Fibroblast of villous mesenchyme (primary cell): ENCODE measurements at places on chromosomes 2 and 18.

DNA sequence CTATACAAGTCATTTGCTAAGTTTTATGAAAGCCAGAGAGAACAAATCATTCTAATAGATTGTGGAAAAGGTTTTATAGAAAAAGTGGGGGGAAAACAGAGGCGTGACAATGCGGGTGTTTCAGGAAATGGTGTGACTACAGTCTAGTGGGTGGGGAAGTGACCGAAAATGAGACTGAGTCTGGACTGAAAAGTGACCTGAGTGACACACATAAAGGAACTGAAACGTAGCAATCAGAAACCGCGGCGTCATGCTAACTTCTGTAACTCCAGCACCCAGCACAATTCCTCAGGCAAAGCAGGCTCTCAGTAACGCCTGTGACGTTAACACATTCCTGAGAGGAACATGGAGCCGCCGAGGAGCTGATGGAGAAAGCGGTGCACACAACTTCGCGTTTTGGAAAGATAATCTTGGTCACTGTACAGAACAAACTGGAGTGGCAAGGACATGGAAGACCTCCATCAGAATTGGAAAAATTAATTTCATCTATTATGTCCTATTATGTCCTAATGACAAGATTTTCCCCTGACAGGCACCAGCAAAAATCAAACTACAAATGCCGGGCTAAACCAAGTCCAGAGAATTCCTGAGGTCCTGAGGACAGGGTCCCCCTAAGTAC, 1.4 kb upstream of the CD226 start:
- DNase-seq: peak; percentile 60

GRCh38 chr2:54945391-54946219, 104.6 kb downstream of the RTN4 start:
- peak; percentile 56 for DNase-seq

DNA sequence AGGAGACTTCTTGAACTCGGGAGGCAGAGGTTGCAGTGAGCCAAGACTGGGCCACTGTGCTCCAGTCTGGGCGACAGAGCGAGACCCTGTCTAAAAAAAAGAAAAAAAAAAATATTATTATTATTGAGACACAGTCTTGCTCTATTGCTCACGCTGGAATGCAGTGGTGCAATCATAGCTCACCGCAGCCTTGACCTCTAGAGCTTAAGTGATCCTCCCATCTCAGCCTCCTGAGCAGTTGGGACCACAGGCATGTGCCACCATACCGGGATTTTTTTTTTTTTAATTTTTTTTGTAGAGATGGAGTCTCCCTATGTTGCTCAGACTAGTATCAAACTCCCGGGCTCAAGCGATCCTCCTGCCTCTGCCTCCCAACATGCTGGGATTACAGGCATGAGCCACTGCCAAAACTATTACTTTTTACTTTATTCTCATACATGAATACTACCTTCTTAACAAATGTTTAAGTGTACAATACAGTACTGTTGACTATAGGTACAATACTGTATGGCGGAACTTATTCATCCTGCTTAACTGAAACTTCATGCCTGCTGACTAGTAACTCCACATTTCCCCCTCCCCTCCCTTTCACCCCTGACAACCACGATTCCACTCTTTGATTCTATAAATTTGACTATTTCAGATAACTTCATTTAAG, 15.5 kb downstream of the FBXO11 start:
- DNase-seq: peak; percentile 63

DNA sequence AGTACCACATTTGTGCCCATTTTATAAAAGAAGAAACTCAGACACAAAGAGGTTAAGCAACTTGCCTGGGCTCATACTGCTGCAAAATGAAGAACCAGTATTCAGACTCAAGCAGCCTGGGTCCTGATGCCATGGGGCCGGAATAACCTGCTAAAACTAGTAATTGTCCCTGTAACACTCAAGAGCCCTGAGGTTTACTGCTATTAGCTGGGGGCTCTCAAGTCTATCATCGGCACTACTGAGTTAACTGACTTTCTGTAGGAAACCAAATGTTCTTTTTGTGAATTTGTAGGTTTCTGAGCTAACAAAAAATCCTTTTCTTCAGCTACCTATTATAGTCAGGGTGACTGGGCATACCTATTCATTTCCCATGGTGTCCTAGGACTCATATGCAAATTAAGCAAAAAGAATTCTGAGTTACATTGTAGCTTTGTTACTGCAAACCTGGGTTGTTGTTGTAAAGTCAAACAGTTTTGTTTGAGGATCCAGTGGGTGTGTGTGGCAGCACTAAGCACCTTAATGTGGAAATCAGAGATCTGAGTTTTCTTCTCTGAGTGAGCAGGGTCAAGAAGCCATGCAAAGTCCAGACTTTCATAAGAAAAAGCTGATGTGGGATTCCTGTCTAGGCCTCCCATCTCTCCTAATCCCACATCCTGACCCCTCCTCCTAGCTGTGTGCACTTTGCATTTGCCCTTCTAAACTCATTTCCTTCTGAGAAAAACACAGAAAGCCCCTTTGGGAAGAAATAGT, 72.4 kb upstream of the TNP1 start:
- no peak for DNase-seq

DNA sequence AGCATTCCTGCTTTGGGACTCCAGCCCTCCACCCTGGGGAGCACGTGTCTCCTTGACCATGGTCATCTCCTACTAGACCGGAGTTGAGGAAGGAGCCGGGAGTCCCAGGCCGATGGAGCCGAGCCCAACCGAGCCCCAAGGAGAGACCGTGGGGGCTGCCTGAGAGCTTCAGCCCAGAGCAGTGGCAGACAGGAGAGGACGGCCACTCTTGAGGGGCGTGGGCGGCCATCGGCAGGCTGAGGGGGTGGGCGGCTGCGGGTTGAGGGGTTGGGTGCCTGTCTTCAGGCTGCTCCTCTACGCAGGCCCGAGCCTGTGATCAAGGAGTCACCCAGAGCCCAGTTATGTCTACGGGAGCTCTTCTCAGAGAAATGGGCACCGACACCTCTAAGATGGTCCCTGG, 158.7 kb downstream of the PXDN start:
- no peak for DNase-seq

DNA sequence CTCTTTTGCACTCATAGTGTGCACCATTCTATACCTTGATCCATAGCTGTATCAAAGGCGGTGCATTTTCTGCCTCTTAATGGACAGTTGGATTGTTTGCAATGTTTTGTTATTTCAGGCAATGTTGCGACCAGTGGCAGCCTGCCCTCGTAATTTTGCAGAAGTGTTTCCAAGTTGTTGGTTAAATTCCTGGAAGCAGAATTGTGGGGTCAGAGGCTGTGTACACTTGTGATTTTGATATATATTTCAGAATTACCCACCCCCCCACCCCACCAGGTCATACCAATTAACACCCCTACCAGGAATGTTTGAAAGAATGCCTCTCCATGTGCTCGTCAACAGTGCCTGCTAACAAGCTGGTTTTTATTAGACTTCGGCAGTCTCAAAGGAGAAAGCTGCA, 32.4 kb upstream of the IL1R1 start:
- no peak for DNase-seq

GRCh38 chr18:62977512-62977911, 262.2 kb downstream of the PHLPP1 start:
- DNase-seq: no peak

GRCh38 chr2:44226753-44227152, 48.5 kb upstream of the SLC3A1 start:
- DNase-seq: no peak

GRCh38 chr2:151007365-151007764, 254.3 kb downstream of the RBM43 start:
- no peak for DNase-seq

GRCh38 chr18:31267823-31268481, 50.0 kb upstream of the DSG1 start:
- no peak for DNase-seq

- DNase-seq: no peak
These were observed 18.9 kb upstream of the FZD7 start for GRCh38 chr2:202014759-202015211.

GRCh38 chr2:205199165-205199850, 483.0 kb upstream of the NRP2 start:
- DNase-seq: no peak

DNA sequence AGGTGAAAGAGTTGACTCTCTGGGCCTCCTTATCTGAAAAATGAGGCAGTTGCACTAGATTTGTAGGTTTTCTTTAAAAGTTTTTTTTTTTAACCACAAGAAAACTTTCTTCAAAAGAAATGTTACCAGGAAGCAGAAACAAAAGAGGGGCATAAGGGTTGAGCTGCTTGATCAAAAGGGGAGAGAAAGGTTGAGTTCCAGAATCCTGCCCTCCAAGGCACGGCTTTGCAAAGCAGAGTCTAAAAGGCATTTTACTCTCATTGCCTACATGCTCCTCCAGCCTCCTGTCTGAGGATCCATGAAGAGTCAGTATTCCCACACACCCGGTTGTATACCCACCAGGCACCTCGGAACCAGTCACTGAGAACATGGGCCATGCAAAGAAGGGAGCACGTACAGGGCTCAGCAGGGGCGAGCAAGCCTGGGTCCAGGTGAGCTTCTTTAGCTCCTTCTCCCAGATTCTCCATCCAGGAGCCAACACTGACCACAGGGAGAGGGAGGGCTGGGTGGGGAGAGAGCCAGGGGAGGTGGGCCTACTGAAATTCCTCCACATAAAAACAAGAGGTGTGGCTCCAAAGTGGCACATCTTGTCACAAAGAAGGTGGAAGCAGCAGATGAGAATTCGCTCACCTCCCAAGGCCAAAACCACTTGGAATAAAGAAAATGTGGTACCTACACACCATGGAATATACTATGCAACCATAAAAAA, 116.0 kb upstream of the EPC2 start:
- no peak for DNase-seq

- DNase-seq: no peak
These were observed 1046.0 kb upstream of the TMEFF2 start for GRCh38 chr2:193240752-193241151.

DNA sequence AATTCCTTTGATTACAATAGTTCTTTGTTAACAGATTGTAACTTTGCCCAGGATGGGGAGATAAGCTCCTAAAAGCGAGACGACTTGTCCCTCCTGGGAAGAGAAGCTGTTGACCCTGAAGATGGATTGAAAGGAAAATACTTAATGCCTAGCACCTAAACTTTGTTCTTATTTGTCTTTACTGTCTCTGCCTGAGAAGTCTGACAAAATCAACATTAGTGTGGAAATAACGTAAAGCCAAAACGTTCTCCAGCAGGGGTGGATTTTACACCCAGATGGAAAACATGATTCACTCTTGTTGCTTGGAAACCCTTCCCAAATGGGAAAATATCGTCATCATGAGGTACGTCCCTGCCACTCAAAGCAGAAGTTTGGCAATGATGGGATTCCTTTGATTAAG, 450.1 kb downstream of the SLC4A3 start:
- peak; percentile 61 for DNase-seq

- no peak for DNase-seq
These were observed 40.1 kb downstream of the RASGRP3 start for GRCh38 chr2:33516456-33516995.

- DNase-seq: no peak
These were observed 118.8 kb upstream of the MAP2 start for GRCh38 chr2:209305026-209305425.

DNA sequence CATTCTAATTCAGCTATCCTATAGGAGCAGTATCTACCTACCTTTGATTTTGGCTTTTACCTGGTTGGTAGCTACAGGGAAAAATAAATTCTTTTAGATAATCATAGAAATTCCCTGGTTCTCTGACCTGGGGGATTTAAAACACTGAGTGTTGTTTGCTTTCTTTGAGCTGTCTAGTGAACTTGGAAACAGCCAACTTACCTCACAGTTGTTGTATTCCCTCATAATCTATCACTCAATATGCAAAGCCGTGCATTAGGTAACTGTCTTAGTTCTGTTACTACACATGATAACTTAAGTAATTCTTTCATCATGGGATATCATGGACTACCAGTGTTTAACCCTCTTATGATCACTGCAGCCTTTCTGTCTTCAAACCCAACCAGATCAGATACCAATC, 127.8 kb downstream of the TTC27 start:
- DNase-seq: no peak

DNA sequence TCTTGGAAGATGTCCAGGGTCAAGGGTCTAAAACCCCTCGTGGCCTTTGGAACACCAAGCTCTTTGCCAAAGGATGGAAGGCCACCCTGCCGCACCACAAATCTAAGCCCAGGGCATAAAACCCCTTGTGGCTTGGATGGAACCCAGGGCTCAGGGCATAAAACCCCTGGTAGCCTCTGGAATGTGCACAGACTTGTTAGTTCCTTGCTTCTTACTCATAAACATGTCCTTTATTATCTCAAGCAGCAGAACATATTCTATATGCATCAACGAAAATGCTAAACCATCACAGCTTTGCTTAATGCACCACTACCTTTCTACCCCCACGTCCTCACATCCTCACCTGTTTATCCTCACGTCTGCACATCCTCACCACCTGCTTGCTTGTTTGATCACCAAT, 998.0 kb downstream of the DSC3 start:
- no peak for DNase-seq

- no peak for DNase-seq
These were observed 91.8 kb upstream of the SKOR2 start for GRCh38 chr18:47343291-47343690.

GRCh38 chr2:241029599-241030332, 31.3 kb downstream of the SNED1 start:
- no peak for DNase-seq

DNA sequence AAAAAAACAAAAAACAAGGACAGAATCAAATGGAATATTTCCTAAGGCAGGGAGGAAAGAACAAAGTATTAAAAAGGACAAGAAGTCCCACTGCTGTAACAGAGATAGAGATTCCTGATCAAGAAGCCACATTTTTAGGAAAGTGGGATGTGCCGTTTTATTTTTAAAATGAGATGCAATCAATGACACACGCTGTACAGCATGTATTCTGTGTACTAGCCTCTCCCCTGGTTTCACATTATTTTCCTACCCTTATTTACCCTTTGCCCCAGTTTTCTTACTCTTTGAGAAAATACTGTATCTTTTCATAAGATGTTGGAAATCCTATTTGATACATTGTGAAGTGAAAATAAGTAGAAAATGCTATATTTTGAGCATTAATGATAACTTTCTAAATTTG, 45.8 kb downstream of the E2F6 start:
- DNase-seq: no peak

GRCh38 chr2:9914384-9915065, 37.0 kb upstream of the GRHL1 start:
- peak; percentile 82 for DNase-seq

- DNase-seq: no peak
These were observed 107.1 kb downstream of the TTN start for GRCh38 chr2:178700136-178700535.

GRCh38 chr2:129160879-129161278, 818.6 kb upstream of the RAB6C start:
- DNase-seq: no peak

DNA sequence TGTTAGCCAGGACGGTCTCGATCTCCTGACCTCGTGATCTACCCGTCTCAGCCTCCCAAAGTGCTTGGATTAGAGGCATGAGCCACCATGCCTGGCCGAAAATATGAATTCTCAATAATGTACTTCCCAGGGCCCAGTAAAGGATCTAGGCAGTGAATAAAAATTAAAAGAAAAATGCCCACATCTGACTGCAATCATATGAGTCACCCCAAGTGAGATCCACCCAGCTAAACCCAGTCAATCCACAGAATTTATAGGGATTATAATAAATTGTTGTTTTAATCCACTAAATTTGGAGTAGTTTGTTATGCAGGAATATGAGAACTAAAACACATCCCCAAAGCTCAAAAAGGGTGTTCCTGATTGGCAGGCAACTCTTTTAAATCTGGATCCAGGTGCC, 93.5 kb upstream of the STK39 start:
- no peak for DNase-seq
